NCI-H187 treated with DMSO at 0.1 percent for 48 hours (cell line): ENCODE measurements at places on chromosomes 7 and 10.

DNA sequence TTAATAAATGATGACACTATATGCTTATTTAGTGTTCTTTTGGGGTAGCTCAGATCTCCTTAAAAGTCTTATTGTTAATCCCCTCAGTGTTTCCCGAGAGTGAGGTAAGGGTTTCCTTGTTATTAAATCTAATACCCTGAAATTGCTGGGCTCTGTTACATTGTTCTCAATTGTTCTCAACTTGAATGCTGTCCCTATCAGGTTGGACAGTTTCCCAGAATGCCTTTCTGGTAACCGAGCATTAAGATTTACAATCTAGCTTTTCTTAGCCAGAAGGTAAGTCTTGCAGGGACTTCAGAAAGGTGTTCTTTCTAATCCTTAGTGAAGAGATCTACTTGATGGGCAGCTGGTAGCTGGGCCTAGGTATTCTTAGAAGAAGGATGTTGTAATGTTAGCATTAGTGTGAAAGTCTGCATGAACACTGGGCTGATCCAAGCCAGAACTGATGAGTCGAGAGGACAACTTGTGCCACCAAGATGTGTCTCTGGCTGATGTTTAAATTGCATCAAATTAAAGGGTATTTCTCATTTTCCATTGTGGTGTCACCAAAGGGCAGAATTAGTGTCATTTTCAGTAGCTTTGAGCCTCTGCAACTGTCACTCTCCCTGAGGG, 89.9 kb downstream of the SND1 start:
- DNase-seq: no peak

GRCh38 chr10:102657984-102658724, 13.9 kb downstream of the TRIM8 start:
- DNase-seq: no peak

DNA sequence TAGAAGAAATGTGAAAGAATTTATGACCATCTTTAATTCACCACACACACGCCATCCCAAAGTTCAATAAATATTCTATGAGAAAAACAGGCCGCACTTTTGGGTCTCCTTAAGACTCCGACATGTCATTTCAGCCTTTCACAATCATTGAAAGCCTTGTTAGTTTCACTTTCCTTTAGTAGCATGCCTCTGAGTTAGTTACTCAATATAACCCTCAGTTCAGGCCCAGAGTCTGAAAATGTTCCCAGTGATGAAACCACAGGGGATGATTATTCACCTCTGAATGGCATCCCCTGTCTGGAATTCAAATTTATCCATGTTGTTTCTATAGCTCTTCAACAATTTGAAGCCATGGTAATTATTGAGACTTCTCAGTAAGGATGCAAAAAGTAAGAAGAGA, 278.1 kb upstream of the NRP1 start:
- no peak for DNase-seq

- DNase-seq: no peak
Measured at GRCh38 chr10:131198401-131198800, 113.1 kb downstream of the TCERG1L start.

- DNase-seq: no peak
Measured at GRCh38 chr7:65233409-65234034, 140.1 kb upstream of the ZNF92 start.

GRCh38 chr10:806451-807162, 117.1 kb upstream of the DIP2C start:
- no peak for DNase-seq

DNA sequence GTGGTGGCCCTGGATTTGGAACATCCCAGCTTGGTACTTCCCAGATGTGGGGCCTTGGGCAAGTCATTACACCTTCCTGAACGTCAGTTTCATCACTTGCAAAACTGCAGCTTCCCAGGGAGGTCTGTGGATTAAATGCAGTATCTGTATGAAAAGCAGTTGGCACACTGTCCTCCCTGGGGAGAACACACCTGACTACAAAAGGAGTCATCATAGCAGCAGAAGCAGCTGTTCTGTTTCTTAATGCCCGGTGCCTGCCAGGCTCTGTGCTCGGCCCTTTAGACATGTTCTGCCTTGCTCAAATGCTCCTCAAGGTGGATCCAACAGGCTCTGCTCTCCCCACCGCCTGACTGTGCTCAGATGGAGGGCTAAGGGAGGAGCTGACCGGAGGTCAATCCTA, 31.0 kb downstream of the CDCA7L start:
- DNase-seq: no peak

DNA sequence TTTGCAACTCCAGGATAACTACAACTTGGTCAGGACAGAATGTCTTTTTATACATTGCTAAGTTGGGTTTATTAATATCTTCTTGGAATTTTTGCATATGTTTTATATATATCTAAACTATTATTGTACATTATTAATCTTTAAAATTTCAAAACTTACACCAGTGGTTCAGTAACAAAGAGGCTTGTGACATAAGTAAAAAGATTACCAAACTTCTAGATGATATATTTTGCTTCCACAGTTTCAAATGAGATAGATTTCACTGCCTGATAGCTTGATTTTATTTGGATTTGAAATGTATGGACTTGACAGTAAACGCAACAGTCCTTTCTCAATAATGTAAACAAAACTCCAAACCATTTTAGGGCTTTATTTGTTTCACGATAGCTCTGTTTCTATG, 701.2 kb upstream of the IGFBP3 start:
- no peak for DNase-seq

DNA sequence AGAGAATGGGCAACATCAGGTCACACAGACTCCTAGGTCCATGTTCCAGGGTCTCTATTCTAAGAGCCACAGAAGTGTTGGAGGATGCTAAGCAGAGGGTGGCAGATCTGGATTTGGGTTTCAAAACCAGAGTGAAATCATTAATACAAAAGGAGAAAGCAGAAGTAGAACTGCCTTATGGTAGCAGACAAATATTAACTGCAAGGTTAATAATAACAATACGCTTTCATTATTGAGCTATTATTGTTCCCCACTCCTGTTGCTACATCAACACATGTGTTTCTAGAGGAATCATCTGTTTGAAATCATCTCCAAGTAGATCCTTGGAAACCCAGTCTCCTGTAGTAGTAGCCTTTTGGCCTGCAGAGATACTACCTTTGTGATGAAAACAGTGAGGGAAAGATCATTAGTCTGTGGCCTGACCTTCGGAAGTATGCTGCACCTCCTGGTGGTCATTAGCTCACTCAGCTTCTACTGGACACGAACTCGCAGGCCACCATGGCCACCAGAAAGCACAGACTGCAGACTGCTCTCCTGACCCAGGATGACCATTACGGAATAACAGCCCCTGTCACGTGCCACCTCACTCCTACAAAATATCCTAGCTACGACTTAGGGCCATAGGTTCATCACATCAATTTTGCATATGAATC, 84.6 kb downstream of the XPNPEP1 start:
- DNase-seq: no peak

DNA sequence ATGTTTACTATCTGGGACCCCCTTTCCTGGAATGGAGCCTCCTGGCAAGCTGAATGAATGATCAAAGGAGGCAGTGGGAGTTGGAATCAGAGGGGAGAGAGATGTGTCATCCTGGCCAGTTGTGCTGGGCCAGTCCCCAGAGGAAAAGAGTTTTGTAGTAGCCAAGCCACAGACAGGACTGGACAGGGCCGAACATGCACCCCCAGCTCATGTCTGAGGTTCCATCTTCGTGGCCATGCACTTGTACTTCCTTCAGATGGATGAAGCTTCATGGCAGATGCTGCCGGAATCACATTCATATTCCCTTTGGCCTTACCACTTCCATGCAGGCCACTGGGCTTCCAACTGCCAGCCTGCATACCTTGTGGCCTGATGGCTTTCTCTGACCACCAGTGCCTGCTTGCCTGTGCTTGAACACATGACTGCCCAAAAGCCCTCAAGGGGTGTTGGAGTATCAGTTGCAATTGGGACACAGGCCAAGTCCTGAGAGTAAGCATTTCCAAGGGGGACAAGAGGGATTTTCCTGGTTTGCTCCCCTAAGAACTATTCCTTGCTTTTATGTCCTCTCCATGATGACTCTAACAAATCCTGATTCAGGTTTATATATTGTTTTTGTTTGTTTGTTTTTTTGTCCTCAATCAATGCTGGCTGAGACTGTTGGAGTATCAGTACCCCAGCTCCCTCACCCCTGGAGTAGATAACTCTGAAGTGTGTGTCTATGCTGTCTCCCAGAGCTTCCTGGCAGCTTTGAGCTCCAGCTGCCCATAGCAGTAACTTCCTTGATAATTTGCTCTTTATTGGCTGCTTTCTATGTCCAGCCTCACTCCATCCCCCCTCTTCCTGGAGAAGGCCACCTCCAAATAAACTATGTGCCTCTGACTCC, 63.6 kb downstream of the TMEM130 start:
- DNase-seq: no peak

DNA sequence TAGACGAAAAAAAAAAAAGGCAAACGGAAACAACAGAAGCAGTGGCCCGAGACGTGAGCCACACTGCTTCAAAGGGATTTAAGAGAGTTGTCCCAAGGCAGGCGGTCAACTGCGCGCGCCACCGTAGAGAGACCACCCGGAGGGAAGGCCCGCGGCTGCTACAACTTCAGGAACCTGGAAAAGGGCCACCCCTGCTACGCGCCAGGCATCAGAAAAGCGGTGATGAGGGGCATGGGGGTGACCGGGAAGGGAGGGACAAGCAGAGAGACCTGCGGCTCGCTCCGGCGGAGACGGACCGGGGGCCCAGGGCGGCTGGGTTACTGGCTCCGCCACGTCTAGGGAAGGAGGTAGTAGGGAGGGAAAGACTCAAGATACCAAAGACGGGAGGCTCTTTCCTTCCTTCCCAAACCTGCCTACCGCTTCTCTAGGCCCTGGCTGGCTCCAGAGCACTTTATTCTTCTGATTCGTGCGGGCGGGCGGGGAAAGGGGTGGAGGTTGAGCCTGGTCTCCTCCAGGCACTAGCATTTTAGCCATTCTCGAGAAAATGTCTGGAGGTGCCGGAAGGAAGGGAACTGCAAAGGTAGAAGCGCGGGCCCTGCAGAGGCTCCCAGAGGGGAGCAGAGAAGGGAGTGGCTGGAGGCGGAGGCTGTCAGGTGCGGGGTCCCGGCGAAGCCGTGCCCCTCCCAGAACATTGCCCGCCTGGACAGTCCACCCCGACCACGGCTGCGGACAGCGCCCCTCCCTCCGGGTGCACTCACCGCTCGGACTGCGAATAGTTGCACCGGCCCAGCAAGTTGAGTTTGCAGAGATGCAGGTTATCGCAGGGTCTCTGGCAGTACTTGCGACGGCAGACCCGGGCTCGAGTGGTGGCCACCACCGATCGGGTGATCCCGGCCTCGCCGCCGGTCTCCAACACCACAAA, 993 bp downstream of the ZC3HAV1 start:
- no peak for DNase-seq

- no peak for DNase-seq
Measured at GRCh38 chr10:45440511-45441062, 66.6 kb downstream of the ALOX5 start.

GRCh38 chr10:80685355-80685754, 147.7 kb downstream of the SH2D4B start:
- no peak for DNase-seq

- DNase-seq: no peak
Measured at GRCh38 chr10:88920986-88921593, 31.5 kb downstream of the ACTA2 start.

GRCh38 chr7:99102809-99103690, 40.9 kb downstream of the SMURF1 start:
- no peak for DNase-seq

- no peak for DNase-seq
Measured at GRCh38 chr7:24769851-24770250, 12.6 kb upstream of the GSDME start.

GRCh38 chr10:110965216-110965615, 45.8 kb downstream of the SHOC2 start:
- DNase-seq: no peak

DNA sequence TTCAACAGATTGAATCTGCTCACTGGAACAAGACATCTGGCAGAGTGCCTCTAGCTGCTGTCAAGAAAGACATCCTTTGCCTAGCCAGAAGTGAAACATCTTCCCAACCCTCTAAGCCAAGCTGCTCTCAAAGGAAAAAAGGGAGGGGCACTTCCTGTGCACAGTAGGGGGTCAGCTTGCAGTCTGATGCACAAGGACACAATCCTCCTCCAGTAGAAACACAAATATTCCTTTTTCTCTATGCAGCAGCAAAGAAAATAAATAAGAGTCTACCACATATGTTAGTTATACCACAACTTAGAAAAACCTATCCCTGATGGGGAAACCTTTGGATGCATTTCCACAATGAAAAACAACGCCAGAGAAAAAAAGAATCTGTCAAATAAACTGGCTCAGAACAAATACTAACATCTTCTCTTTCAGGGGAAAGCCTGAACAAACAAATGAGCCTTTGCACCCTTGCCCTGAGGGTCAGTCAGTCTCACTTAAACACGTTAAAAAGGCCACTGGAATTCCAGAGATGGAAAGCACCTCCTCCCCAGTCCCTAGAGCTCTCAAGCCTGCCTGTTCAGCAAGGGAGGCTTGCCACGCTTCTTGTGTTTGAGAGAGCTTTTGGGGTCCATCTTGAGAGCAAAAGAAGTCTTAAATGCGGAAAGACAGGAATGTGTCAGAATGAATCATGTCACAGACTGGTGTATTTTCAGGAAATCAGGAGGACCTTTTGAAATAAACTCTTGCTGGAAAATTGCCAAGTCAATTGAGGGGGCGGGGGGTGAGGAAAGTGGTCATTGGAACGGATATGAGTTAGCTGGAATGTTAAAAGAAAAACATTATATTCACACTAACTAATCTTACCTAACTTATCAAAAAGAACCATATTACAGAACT, 7.5 kb downstream of the LAMB1 start:
- no peak for DNase-seq

GRCh38 chr10:60417024-60417423, 27.3 kb upstream of the ANK3 start:
- no peak for DNase-seq

DNA sequence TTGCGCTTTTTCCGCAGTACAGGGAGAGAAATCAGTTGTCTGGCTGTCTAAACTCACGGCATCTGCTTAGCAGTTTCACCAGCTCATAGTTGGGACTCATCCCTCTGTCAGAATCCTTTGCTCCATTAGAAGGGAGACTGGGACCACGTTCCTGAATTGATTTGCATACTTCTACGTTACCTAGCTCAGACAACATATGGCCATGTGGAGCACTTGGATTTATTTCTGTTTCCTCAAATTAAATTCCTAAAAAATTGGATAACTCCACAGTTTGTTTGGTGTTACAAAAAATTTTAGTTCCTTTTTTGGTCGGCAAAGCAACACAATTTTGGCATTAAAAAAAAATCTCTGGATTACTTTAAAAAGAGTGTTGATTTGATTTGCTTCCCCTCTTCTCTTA, 614.0 kb downstream of the AUTS2 start:
- no peak for DNase-seq
